ENCODE measurements at places on chromosomes 11 and 22. TPM values are rescaled to one million over a fixed set of nuclear protein-coding genes. Genes with fewer than 3 reads are reported as not detected.

Gene ZNRF3
- 6.3 TPM for total RNA-seq

- no peak for DNase-seq
These were observed 30.6 kb upstream of the PANX2 start for GRCh38 chr22:50139843-50140415.

DNA sequence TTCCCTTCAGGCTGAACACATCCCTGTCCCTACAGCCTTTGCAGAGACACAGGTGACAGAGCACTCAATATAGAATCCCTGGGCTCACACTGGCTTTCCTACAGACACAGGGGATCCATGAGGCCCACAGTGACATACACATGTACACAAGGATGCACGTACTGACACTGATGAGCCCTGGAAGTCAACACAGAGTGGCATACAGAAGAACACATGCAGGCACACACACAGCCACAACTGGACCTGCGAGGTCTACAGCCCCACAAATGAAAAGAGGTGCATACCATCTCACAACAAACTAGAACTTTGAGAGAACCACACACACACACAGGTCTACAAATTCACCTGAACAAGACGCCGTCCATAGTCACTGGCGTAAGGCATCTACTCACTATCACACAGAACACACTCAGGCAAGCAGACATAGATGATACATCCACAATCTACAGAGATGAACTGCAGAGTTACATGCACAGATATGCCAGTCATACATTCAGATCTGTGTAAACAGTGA is 3.5 kb upstream of the ZNF74 start:
- DNase-seq, result no peak

Gene USP35
- 5.8 TPM for total RNA-seq

Gene KRTAP5-10
- not detected for total RNA-seq

DNA sequence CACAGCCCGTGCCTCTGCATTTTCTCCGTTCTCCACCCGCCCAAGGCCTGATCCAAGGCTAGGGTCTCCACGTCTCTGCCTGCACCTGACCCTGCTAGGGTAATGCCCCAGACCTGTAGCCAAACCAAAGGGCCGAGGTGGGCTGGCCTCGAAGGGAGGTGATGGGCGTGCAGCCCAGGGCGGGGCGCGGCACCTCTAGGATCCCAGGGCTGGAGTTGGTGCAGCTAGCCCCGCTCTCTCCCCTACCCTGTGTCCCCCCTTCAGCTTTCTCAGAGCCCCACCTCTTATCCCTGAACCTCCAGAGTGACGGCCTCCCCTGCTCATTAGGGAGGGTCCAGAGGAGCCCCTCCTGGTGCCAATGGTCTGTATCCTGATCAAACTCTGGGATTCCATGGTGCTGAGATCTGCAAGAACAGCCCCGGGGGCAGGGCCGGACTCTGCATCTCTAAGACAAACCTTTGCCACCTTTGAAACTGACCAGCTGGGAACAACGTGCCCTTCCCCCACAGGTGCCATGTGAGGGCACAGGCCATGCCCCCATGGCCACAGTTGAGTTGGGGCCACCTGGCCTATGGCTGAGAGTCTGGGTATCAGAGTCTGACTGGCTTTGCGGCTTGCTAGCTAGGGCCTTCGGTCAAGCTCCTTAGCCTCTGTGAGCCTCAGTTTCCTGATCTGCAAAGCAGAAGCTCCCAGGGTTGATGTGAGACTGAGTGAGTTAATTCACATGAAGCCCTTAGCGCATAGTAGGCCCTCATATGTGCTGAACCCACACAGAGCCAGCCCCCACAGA is 23.1 kb upstream of the CBX7 start:
- no peak for DNase-seq

DNA sequence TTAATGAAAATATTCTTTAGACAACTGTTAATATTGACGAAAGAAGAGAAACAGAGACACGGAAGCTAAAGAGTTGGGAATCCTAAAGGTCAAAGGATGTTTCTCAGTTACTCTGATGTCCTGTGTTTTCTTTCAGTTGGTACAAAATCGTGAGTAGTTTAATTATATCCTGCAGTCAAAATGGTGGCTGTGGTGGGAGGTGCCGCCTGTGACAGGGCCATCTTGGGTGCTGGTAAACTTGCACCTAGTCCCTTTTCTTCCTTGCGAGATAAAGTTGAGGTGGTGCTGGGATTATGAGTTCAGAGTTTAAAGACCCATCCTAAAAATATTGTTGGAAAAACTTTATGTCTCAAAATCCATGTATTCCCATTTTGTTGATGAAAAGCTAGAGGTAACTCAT is 2.2 kb downstream of the CECR2 start:
- no peak for DNase-seq

Gene FAM227A
- total RNA-seq, result 1.0 TPM

Gene HIPK3
- 247 TPM for total RNA-seq

Gene MS4A12
- not detected for total RNA-seq

Gene HBE1
- total RNA-seq, result not detected

DNA sequence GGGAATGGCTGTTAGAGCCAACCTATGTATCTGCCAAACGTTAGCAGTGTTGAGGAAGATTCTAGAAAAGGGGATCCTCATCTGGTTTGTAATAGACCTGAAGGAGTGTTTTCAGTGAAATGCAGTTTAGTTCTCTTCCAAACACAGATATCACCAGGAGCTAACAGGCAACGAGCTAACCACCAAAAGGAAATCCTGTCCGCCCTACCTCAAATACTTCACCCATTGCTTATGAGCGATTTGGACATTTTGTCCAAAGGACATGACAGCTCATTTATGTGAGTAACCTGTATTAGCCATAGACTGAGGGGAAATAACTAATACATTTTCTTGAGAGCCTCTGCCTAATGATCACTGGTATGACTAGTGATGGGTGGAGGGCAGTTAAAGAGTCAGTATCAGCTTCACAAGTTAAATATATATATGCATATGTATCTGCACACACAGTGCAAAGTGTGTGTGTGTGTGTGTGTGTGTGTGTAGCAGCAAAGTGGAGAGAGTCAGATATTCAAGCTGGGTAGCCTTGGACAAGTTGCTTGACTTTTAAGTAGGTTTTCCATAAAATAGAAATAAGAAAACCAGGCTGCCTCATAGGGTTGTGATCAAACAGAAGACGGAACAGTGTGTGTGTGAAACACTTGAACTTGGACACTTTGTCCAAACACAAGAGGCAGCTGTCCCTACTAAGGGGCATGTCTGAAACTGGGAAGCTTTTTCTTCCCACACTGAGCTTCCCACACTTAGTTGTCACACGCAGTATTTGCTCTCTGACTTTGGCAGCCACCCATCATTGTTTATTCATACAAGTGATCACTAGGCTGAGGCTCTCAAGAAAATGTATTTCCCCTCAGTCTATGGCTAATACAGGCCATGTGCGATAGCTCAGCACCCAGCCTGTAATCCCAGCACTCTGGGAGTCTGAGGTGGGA is 940 bp upstream of the C11orf91 start:
- no peak for DNase-seq

- no peak for DNase-seq
These were observed 5.4 kb upstream of the KCNJ4 start for GRCh38 chr22:38460426-38460840.

DNA sequence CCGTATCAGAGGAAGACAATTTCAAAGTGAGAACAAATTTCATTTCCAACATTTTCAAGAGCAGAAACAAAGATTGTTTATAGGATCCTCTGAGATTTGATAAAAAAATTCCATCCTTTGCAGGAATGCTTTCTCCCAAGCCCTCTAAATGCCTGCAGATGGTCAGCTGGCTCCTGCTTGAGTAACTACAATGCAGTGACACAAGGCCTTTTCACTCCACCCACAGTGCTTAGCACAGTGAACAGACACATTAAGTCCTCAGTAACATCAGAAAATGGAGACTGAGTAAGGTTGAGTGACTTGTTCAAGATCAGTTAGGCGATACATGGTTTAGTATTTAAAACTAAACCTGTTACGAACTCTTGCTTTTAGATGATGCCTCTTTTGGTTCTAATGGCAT is 527.1 kb upstream of the CCDC90B start:
- DNase-seq, result no peak

- DNase-seq, result no peak
These were observed 17.3 kb upstream of the OOSP4B start for GRCh38 chr11:59999691-60000090.

DNA sequence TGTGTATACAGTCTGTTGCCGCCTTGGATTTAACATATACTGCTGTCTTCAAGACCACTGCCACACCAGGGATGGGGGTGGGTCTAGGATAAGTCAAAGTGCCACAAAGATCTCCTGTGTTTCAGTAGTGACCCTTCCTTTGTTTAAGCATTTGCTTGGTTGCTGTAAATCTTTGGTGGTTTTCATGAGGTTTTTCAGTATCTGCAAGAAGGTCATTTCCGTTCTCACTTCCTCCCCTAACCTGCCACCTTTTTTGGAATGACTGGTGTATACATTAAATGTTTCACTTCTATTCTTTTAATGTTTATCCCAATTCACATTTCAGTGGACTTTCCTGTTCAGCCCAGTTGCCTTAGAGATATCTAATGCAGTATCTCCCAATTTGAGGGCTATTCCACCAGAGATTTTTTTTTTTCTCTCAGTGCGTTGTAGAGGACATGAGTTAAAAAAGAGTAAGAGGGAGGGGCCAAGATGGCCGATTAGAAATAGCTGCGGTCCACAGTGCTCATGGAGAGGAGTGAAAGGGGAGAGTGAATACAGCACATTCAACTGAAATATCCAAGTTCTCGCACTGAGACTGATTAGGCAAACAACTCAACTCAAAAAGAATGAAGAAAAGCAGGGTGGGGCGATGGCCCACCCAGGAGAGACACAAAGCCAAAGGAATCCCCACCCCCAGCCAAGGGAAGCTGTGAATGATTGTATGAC is 43.2 kb downstream of the USP47 start:
- DNase-seq, result no peak

Gene ACTN3
- total RNA-seq, result not detected

DNA sequence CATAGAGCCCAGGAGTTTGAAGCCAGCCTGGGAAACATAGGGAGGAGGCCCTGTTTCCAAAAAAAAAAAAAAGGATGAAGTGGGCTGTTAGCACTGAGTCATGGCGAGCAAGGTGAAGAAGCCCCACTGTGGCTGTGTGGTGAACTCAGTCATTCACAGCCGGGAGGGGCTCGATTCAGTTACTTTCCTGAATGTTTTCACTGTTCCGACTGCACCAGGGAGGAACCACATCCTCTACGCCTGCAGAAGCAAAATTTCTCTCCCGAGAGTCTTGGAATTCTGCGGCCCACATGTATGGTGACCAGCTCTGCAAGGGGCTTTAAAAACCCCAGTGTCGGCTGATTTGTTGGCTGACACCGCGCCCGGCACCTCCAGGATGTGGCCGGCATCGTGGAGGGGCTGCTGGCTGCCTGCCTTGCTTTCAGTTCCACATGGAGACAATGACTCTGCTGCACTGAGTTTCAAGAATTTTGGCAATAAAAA is 27.8 kb upstream of the GRAMD4 start:
- DNase-seq, result peak; percentile 60

GRCh38 chr11:124841201-124841600 is 24.0 kb upstream of the ROBO3 start:
- no peak for DNase-seq

Gene CRYBA4
- not detected for total RNA-seq

GRCh38 chr11:109847621-109848020 is 245.6 kb upstream of the ZC3H12C start:
- no peak for DNase-seq

- DNase-seq, result no peak
These were observed 8.4 kb upstream of the CD248 start for GRCh38 chr11:66325263-66325671.

Gene MUC2
- 0.03 TPM for total RNA-seq

DNA sequence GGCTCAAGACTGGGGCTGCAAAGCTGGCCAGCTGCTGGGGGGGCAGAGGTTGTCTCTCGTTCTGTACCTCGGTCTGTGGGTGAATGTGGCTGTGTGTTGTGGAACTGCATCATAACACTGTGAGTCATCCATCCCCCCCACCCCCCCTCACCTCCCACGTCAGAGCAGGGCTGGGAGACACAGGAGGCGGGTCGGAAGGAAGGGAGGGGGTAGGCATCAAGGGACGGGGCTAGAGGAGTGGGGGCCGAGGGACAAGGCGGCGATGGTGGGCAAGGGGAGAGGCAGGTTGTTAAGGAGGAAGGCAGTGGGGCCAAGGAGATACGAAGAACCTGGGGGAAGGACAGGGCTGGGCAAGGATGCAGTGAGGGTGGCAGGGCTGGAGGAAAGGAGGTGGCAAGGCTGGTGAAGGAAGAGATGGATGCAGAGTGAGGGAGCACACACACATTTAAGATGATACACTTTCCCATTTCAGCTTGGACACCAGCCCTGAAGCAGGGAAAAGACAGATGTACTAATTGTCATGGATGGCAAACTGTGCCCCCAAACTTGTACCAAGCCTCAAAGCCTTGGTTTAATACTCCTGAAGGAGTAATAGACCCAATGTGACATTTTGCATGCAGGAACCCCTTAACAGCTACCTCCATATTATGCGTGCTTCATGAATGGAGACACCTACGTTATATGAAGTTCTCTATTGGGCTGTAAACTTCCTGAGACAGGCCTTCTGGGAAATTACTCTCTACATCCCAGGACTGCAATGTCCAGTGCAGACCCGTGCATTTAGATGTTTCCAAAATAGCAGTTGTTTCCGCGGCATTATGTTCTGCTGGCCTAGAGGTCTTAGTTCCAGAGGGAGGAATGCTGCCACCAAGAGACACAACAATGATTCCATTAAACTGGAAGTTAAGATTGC is at the start of gene YPEL4:
TSS of gene YPEL4 (minus strand) at position 87 of the 913 bp plus-strand sequence. CDS start 2,805 bp downstream, outside the sequence.
- DNase-seq, result peak; percentile 40

GRCh38 chr22:40076702-40077645 is 82.2 kb downstream of the FAM83F start:
- DNase-seq, result no peak

DNA sequence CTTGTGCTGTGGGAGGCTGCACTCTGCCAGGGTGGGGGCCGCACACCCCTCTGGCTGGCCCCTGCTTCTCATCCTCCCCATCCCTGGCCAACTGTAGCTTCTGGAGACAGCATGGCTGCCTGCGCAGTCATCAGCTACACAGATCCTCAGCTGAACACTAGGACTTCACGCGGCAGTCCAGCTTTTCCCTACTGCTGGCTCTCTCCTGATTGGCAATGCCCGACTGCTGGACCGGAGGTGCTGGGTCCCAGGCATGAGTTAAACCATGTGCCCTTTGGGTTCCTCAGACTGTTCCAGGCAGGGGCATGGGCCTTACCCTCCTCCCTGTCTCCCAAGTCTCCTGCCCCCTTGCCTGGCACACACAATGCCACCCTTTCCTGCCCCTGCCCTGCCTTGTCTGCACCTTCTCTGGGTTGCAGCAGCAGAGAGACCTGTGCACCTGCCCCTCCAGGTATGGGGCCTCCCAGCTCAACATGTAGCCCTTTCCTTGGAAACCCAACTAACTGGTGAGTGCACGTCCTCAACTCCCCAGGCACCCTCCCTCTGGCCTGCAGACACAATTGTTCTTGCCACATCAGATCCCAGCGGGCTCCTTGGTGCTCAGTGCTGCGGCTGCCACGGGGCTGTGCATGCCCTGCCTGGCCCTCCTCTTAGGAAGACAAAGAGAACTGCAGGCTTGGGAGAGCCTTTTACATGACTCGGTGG is 1039.2 kb downstream of the TBC1D22A start:
- no peak for DNase-seq
